Activated CD4-positive, alpha-beta T cell treated with anti-CD3 and anti-CD28 coated beads for 36 hours (primary cell): ENCODE measurements at places on chromosomes 6 and 20. TPM values are rescaled to one million over a fixed set of nuclear protein-coding genes. Genes with fewer than 3 reads are reported as not detected.
A peak's percentile ranks its signal among the peaks of the same experiment; 100 is the strongest.

PAK5 gene
- total RNA-seq: not detected

CTAGE9 gene
- not detected for total RNA-seq

PHACTR3 gene
- total RNA-seq: not detected

FOXC1 gene
- total RNA-seq: 0.05 TPM

SLC17A2 gene
- total RNA-seq: 0.07 TPM

ADGB gene
- not detected for total RNA-seq

LY6G6D gene
- total RNA-seq: not detected

CDH26 gene
- 0.91 TPM for total RNA-seq

CDH22 gene
- total RNA-seq: not detected

PPP1R14C gene
- total RNA-seq: 0.21 TPM

OPN5 gene
- total RNA-seq: not detected

HTR1B gene
- total RNA-seq: not detected

DNA sequence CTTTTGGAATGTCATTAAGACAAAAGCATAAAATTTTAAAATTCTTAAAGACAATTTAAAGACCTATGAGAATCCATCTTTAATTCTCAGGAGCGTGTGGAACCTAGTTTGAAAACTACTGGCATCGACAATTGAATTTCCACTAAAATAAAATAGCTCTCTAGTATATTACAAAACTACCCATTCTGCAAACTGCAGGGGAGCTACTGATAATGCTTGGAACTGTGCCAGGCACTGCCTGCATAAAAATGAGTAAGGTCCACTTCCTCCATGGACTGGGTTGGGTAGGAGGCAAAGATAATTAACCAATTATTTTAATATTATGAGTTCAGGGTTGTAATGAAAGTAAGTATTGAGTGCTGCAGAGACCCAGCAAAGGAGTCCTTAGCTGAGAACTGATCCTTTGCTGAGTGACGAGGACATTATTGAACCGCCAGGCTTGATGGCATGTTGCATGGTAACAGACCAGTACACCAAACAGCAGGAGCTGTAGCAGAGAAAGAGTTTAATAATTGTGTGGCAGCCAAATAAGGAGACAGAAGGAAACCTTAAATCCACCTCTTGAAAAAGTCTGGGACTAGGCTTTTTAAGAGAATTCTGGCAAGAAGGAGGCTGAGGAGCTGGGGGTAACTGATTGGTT, 261.3 kb downstream of the ESR1 start:
- H3K4me3 ChIP-seq: no peak overlapping the region
- DNase-seq: no peak
- no peak overlapping the region for H3K27ac ChIP-seq
- H3K36me3 ChIP-seq: no peaks in the 10 kb centered on the region
- H3K4me1 ChIP-seq: no peaks in the 10 kb centered on the region

- peak overlapping the region; percentile 68 for H3K27ac ChIP-seq
- no peak overlapping the region for H3K4me3 ChIP-seq
- peaks cover 79% of the 10 kb centered on the region for H3K4me1 ChIP-seq
- H3K36me3 ChIP-seq: peaks cover 70% of the 10 kb centered on the region
- no peaks in the 10 kb centered on the region for H3K27me3 ChIP-seq
Observed at GRCh38 chr6:89985751-89986493, 91.7 kb downstream of the GJA10 start.

GRCh38 chr6:113488812-113489685, 368.1 kb upstream of the MARCKS start:
- H3K4me1 ChIP-seq: no peaks in the 10 kb centered on the region
- peaks cover 2% of the 10 kb centered on the region for H3K27me3 ChIP-seq
- no peak overlapping the region for H3K27ac ChIP-seq
- no peak for DNase-seq

DNA sequence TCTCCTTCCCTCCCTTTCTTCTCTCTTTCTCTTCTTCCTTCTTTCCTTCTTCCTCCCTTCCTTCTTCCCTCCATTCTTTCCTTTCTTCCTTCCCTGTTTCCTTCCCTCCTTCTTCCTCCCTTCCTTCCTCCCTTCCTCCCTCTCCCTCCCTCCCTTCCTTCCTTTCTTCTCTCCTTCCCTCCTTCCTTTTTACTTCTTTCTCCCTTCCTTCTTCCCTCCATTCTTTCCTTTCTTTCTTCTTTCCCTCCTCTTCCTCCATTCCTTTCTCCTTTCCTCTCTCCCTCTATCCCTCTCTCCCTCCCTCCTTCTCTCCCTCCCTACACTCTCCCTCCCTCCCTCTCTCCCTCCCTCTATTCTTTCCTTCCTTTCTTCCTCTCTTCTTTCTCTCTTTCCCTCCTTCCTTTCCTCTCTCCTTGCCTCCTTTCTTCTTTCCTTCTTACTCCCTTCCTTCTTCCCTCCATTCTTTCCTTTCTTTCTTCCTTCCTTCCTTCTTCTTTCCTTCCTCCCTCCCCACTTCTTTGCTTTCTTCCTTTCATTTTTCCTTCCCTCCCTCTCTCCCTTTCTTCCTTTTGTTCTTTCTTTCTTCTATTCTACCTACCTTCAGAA, 200.4 kb upstream of the SSTR4 start:
- no peaks in the 10 kb centered on the region for H3K36me3 ChIP-seq
- H3K4me1 ChIP-seq: no peaks in the 10 kb centered on the region
- no peak for DNase-seq
- H3K4me3 ChIP-seq: no peak overlapping the region
- peaks cover 2% of the 10 kb centered on the region for H3K27me3 ChIP-seq

GRCh38 chr20:61683721-61684120, 382.0 kb downstream of the TAF4 start:
- no peak overlapping the region for H3K4me3 ChIP-seq
- no peak for DNase-seq
- H3K4me1 ChIP-seq: no peaks in the 10 kb centered on the region
- no peaks in the 10 kb centered on the region for H3K36me3 ChIP-seq

- no peak overlapping the region for H3K27ac ChIP-seq
- H3K4me3 ChIP-seq: no peak overlapping the region
- H3K4me1 ChIP-seq: no peaks in the 10 kb centered on the region
- no peak for DNase-seq
- peaks cover 2% of the 10 kb centered on the region for H3K27me3 ChIP-seq
Observed at GRCh38 chr6:169075915-169076654, 177.6 kb downstream of the THBS2 start.

DNA sequence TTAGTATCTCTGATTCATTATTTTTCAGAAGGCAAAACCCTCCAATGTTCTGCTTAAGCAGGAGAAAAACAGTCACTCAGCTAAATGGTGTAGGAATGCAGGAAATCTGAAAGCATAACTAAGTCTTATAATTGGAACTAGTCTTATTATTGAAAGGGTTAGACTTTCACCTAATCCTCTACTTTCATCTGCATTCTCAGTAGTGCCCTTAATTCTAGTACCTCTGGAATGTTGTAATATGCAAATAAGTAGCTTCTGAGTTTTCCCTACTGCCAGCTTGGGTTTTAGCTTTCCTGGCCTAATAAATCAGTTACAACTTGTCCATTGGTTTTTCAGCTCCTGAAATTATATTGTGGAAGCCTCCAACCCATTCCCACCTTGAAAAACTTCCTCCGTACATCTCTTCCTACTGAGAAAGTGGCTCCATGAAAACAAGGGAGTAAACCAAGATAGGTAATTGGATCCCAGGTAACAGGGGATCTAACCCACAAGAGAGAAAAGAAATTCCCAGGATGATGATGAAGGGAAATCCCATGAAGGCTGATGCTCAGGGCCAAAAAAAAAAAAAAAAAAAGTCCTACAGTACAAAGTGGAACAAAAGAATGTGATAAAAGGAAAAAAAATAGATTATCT, 147.0 kb downstream of the TBC1D32 start:
- DNase-seq: no peak
- H3K4me3 ChIP-seq: no peak overlapping the region
- no peaks in the 10 kb centered on the region for H3K27me3 ChIP-seq
- H3K4me1 ChIP-seq: no peaks in the 10 kb centered on the region

GRCh38 chr6:88004707-88005106, 42.9 kb upstream of the SPACA1 start:
- H3K36me3 ChIP-seq: no peaks in the 10 kb centered on the region
- H3K4me1 ChIP-seq: no peaks in the 10 kb centered on the region
- no peak for DNase-seq
- H3K4me3 ChIP-seq: no peak overlapping the region

GRCh38 chr6:131688286-131688685, 12.9 kb downstream of the OR2A4 start:
- H3K4me1 ChIP-seq: peaks cover 14% of the 10 kb centered on the region
- H3K27me3 ChIP-seq: no peaks in the 10 kb centered on the region
- peak overlapping the region; percentile 51 for H3K27ac ChIP-seq
- H3K36me3 ChIP-seq: no peaks in the 10 kb centered on the region
- DNase-seq: no peak

- peaks cover 37% of the 10 kb centered on the region for H3K27me3 ChIP-seq
- no peak for DNase-seq
- no peak overlapping the region for H3K27ac ChIP-seq
- H3K36me3 ChIP-seq: no peaks in the 10 kb centered on the region
Observed at GRCh38 chr20:46898423-46898822, 3.8 kb downstream of the EYA2 start.

GRCh38 chr20:45470937-45471336, 1.4 kb downstream of the WFDC2 start:
- peak overlapping the region; percentile 34 for H3K4me3 ChIP-seq
- no peak overlapping the region for H3K27ac ChIP-seq
- H3K36me3 ChIP-seq: no peaks in the 10 kb centered on the region
- H3K27me3 ChIP-seq: peaks cover 60% of the 10 kb centered on the region
- DNase-seq: peak; percentile 30

GRCh38 chr20:49207076-49207475, 12.1 kb upstream of the DDX27 start:
- peak; percentile 55 for DNase-seq
- H3K36me3 ChIP-seq: no peaks in the 10 kb centered on the region
- no peak overlapping the region for H3K4me3 ChIP-seq
- no peaks in the 10 kb centered on the region for H3K27me3 ChIP-seq

DNA sequence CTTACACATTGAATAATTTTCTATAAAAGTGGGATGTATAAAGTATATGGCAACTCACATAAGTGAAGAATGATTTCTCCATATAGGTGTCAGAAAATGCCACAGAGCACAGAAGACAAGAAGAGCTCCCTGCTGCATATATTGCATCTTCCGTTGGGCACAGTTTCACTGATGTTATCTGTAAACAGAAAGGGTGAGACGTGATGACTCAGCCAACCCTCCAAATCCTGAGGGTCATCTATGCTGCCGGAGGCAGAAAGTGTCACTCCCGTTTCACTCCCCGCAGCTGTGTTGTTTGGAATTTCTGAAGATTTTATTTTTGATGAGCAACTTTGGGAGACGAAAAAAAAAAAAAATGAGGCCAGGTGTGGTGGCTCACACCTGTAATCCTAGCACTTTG, 644.1 kb downstream of the C6orf118 start:
- H3K4me1 ChIP-seq: no peaks in the 10 kb centered on the region
- no peak overlapping the region for H3K27ac ChIP-seq
- H3K4me3 ChIP-seq: no peak overlapping the region
- H3K27me3 ChIP-seq: no peaks in the 10 kb centered on the region

DNA sequence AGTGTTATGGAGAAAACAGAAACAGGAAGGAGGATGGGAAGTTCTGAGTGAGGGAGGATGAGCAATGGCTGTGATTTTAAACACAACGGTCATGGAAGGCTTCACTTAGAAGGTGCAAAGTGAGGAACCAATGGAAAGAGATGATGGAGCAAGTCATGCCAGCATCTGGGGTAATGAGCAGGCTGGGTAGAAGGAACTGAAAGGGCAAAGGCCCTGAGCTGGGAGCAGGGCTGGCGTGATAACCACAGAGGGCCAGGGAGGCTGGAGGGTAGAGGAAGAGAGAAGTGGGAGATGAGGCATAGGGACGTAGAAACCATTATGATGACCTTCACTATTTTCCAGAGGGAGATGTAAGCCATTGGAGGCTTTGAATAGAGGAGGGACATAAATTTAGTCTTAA, 43.6 kb downstream of the NHLRC1 start:
- H3K4me3 ChIP-seq: no peak overlapping the region
- H3K27ac ChIP-seq: no peak overlapping the region
- no peaks in the 10 kb centered on the region for H3K36me3 ChIP-seq
- H3K27me3 ChIP-seq: peaks cover 19% of the 10 kb centered on the region

GRCh38 chr6:32046450-32047083, 8.4 kb downstream of the CYP21A2 start:
- H3K4me1 ChIP-seq: peaks cover 3% of the 10 kb centered on the region
- H3K36me3 ChIP-seq: no peaks in the 10 kb centered on the region
- no peaks in the 10 kb centered on the region for H3K27me3 ChIP-seq
- no peak for DNase-seq
- no peak overlapping the region for H3K4me3 ChIP-seq
